ENCODE measurements at places on chromosomes 11 and 22. TPM values are rescaled to one million over a fixed set of nuclear protein-coding genes. Genes with fewer than 3 reads are reported as not detected.

LRRC74B gene
- not detected for total RNA-seq

OR51B2 gene
- not detected for total RNA-seq

LUZP2 gene
- 1.2 TPM for total RNA-seq

MOV10L1 gene
- 0.37 TPM for total RNA-seq

PRMT3 gene
- total RNA-seq, result 13.2 TPM

USP2 gene
- total RNA-seq, result 3.7 TPM
